Stimulated activated CD8-positive, alpha-beta memory T cell treated with anti-CD3 and anti-CD28 coated beads, Interleukin-15, amount 100 ng/mL, for 24 hours (primary cell): ENCODE measurements at places on chromosomes 2 and 18.

GRCh38 chr18:78511666-78512601 is 467.7 kb upstream of the SALL3 start:
- DNase-seq: no peak

- DNase-seq: no peak
Observed at GRCh38 chr2:121356058-121356640, 71.1 kb upstream of the TFCP2L1 start.

DNA sequence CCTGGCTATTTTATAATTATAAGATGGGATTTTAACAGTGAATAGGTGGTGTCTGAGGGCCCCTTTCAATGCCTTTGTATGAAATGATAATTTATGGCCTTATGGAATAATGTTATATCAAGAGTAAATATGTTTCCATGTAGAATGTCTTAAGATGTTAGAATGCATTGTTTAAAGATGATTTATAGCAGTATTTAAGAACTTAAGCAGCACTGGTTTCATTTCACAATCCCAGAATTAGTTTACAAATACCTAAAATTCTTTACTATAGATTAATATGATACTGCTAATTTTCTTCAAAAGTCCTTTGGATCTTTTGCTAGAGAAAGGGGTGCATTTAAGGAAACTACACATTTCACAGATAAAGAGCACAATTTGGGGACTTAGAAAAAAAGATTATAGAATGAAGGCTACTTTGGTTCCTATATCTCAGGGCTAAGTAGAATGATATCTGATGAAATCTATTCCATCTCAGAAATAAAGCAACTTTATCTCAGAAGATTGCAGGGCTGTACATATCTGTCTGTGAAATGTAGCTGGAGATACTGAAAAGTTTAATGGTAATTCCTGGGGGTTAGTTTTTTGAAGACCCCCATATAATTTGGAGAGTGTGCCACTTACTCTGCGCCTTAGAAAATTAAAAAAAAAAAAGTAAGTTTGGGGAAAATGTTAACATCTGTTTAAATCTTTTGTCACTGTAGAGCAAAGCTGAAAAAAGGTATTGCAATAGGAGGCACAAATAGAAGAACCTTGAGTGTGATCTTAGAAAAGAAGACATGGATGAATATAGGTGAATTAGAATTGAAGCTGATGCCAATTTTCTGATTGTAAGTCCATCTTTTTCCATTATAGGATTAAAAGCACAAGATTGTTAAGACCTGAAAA is 123.4 kb downstream of the GULP1 start:
- DNase-seq: no peak

GRCh38 chr18:63378919-63379638 is 12.1 kb upstream of the KDSR start:
- no peak for DNase-seq

DNA sequence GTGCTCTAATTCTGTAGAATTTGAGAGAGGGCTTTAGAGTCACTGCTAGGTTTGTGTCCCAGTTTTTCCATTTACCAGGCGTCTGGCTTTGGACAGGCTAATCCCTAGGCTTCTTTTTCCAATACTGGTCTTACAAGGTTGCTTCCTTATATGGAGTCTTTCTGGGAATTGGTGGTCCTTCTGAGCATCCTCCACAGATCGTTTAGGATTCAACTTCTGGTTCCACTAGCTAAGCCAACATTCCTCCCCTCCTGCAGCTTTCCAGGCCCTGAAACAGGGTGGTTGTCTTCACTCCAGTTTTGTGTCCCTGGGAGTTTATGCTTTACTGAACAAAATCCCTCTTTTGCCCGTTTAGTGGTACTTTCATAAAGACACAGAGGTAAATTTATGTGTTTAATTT is 170.6 kb downstream of the CERS6 start:
- no peak for DNase-seq

- no peak for DNase-seq
Observed at GRCh38 chr18:74264303-74265020, 27.3 kb downstream of the CYB5A start.

- no peak for DNase-seq
Observed at GRCh38 chr18:70044632-70045031, 97.0 kb upstream of the CD226 start.
